CD4-positive, alpha-beta T cell treated with Interleukin-6 at 100 ng/mL for 8 hours (primary cell): ENCODE measurements at places on chromosomes 13 and 19.

DNA sequence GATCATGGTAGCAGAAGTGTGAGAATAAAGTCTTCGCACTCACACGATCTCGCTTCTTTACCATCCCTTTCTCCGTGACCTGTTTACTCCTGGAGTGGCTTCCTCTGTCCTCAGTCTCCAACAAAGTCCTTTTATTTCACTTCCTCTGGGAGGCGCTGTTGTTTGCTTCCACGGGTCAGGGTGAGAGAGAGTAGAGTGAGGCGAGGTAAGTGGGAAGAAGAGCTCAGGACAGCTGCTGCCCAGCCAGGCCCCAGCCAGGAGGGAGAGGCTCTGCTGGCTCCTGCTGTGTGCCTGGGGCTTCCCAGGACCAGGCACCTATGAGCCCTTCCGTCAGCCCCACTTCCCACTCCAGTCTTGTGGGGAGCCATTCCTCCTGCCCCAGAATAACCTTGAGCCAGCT, 242.1 kb downstream of the FGF9 start:
- DNase-seq: no peak

DNA sequence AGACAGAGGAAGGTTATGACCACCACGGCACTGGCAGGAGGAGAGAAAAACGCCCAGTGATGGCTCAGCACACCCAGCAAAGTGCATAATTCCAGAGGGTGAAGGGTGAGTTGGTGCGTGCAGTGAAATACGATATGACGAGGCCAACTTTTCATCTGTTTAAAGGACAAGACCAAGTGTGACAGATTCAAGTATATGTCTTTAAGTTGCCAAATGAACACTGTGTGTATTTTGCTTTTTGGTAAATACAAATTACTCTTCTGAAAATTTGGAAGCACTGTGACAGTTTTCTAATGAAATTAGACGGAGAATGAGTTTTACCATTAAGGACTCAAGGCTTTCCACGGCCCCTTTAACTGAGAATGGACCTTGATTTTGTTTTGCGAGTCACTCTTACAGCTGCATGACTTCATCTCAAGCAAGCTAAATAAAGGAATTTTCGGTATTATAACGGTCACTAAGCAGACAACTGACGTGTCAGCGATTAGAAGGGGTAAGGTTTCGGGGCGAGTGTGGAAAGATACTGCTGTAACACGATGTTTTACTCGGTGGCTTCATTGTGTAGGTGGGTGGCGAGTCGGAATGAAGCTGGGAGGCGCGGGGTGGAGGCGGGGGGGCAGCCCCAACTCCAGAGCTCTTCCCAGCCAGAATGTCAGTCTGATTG, 22.8 kb downstream of the COL4A2 start:
- DNase-seq: no peak

- no peak for DNase-seq
These were observed 44.2 kb downstream of the PCDH8 start for GRCh38 chr13:52804202-52804641.

DNA sequence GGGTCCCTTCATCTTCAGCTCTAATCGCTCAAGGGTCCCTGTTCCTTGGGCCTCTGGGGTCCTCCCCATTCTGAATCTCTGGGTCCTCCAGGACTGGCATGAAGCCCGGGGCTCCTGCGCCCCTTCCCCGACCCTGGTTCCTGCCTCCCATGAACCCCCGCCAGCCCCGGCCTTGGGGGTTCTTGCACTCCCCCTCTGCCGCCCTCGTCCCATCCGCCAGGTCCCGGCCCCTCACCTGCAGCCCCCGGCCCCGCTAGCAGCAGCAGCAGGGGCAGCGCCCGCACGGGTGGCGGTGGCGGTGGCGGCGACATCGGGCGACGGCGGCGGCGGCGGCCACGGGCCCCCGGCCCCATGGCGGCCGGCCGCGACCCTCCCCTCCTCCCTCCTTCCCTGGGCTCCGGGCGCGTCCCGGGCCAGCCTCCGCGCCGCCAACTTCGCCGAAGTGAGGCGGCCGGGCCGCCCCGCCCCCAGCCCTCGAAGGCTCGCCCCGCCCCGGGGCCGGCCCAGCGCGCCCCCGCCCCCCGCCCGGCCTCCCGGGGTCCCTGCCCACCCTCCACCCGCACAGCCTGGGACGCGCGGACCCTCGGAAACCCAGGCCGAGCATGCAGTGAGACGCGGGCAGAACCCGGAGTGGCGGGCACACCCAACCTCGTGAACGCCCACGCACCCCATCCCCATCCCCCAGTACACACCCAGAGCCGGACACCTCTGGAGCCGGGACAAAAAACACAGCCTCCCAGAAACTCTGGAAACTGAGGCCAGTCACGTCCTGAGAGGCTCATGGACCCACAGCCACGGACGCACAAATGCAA, at the start of gene NOTCH3:
TSS of gene NOTCH3 (minus strand) at position 443 of the 812 bp plus-strand sequence. CDS start at position 353, 90 bp downstream.
- no peak for DNase-seq

DNA sequence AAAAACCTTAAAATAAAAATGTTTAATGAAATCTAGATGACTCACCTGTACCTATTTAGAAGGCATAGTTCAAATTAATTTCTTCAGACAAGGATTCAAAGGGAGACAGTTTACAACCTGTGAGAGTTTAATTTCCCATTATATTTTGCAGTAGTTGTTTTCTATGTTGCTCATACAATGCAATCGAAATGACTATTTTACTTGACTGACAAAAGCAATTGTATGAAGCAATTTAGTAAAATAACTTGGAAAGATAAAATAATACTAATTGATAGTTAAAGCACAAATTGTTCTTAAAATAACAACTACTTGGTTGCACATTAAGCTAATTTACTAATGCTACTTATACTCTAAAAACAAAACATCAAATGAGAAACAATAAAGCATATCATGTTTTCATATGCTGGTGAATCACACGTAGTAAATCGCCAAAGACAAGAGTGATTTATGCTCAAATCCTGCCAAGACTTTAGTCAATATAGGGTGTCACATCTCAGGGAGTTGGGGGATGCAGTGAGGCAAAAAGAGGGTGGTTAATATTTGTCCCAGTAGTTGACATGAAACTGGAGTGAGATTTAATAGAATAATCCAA, 6.4 kb downstream of the DACH1 start:
- no peak for DNase-seq

- no peak for DNase-seq
These were observed 1089.2 kb upstream of the PCDH9 start for GRCh38 chr13:68319384-68319783.

GRCh38 chr19:55667958-55668357, 7.1 kb upstream of the EPN1 start:
- DNase-seq: no peak

DNA sequence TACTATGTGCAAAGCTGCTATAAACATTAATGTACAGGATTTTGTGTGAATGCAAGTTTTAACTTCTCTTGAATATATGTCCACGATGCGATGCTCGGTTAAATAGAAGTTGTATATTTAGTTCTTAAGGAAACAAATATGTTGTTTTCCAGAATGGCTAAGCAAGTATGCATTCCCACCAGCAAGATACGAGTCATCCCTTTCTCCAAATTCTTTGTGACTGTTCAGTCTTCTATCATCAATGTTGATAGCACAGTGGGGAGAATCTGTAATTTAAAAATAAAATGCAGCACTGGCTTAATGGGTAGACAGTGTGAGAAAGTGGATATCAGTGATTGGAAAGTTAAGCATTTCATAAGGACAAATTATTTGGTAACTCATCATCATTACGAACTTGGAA, 1340.8 kb downstream of the PCDH9 start:
- no peak for DNase-seq

GRCh38 chr13:21256351-21256761, 79.9 kb downstream of the MRPL57 start:
- DNase-seq: no peak

DNA sequence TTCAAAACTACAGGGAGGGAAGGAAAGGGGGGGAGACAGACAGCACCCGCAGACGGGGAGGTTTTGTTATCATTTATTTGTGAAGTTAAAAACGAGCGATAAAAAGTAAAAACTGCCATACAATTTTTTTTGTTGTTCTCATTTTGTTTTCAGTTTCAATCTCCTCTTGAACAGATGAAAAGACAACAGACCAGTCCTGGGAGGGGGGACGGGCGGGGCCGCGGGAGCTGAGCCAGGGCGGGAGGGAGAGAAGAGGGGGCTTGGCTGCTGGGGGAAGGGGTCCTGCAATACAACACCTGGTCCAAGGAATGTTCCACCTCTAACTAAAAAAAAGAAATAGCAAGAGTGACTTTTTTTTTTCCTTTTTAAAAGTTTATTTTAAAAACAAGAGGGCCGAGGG, 11.3 kb downstream of the KHSRP start:
- no peak for DNase-seq

- DNase-seq: peak; percentile 38
These were observed 233.9 kb downstream of the LMO7 start for GRCh38 chr13:75869981-75870380.

DNA sequence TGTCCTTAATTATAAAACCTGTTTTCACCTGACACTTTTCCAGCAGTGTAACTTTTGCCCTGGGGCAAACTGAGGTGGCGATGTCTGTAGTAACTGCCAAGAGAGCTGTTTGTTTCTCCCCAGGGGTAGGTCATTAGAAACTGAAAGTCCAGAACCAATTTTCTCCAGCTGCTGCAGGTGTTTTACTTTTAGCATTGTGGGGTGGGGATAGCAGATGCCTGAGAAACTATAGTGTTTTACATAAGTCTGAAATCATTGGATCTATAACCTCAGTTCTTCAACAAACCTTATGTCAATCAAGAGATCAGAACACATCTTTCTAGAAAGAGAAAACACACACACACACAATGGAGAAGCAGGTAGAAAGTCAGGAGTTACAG, 92.7 kb downstream of the LHFPL6 start:
- no peak for DNase-seq

DNA sequence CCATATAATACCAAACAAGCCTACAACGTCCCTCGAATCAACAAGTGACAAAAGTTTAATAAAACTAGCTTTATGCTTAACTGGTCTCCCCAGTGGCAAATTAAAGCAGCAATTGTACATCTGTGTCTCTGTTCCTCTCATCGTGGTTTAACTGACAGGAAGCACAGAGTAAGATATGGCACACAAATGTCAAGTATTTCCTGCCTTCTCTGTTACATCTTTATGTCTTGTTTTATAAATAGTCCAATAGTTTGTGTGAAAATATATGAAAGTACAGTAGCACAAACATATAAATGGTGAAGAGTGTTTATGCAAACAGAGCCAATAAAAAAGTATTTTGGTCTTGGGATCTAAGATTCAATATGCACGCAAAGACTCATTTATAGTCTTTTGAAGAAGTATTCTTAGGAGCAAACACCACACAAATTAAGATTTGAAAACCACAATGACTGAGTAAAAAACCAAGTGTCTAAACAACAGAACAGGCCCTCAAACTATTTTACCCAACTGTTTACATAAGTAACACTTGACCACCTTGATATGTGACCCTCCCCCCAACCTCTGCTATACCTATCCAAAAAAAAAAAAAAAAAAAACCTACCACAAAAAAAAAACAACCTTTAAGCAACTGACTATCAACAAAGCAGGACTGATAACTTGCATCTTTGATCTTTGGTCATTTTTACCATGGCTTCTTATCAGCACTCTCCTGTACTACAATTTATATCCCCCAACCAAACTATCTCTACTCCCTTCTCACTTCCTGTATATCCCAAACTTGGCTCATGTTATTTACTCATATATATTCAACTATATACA, 14.0 kb downstream of the ELF1 start:
- DNase-seq: peak; percentile 64

DNA sequence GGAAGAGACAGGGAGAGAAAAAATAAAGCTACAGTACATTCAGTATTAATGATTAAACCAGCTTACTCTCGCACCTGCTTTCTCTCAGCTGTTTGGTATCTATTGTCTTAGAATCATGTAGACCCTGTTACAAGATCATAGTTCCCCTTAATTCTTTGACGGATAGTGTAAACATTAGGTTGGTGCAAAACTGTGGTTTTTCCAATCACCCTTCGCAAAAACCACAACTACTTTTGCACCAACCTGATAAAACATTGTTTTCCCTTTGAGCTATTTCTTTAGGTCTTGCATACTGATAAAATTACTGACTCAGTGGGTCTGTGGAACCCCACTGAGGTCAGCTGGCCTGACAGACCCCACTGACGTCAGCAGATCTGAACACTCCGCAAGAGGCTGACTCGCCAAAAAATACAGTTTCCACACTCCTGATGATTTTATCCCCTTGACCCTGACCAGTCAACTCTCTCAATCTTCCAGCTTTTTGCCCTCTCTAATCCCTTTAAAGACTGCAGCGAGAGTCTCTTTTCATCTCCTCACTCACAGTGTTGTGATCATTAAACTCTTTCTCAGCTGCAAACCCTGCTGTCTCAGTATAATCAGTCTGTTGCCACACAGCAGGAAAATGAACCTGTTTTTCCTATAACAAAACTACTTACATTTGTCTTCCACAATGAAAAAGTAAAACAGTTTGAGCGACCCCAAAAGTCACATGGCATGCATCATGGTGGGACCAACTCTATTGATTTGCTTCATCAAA, 123.9 kb downstream of the SLITRK6 start:
- no peak for DNase-seq

DNA sequence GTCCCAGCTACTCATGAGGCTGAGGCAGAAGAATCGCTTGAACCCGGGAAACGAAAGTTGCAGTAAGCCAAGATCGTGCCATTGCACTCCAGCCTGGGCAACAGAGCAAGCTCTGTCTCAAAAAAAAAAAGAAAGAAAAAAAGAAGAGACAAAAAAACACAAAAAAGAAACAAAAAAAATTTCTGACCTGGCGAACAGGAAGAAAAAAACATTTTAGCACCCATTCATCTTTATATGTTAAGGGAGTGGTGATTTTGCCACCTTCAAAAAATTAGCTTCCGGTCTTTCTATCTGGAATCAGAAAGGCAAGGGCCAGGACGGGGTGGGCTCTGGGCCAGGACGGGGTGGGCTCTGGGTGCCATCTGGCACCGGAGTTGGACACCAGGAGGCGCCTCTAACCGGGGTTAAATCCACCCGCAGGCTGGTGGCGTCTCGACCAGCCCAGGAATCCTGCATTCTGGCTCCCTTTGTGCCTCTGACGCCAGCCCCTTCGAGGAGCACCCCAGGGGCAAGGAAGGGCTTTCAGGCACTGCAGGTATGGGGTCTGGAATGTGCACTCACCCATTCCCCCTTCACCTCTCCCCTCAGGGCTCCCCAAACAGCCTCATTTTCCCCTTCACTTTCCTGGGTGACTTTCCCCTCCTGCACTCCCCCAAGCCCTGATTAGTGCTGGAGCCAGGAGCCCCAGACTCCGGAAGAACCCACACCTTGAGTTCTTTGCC, 10.4 kb upstream of the ZSWIM4 start:
- peak; percentile 70 for DNase-seq

DNA sequence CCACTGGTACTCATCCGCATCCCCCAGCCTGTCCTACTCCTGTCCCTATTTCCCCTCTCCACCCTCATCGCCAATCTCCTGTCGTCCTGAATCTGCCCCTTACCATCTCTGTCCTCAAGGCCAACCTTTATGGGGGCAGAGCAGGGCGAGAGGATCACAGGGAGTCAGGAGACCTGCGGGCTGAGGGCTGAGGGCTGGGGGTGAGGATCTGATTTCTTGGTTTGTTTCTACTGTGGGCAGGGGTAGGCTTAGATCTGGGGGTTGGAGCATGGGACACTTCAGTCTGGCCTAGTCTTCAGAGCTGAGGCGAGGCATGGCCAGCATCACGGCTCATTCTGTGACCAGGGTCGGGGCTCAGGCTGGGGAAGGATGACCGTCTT, 16.5 kb upstream of the ERCC1 start:
- no peak for DNase-seq

GRCh38 chr19:33393286-33394005, 19.9 kb downstream of the CEBPG start:
- DNase-seq: no peak

GRCh38 chr13:39035799-39036198, 2.1 kb downstream of the PROSER1 start:
- DNase-seq: no peak

GRCh38 chr13:52428295-52428694, 22.1 kb downstream of the VPS36 start:
- no peak for DNase-seq

- DNase-seq: no peak
These were observed 238.4 kb downstream of the IRS2 start for GRCh38 chr13:109547942-109548341.
